ENCODE measurements at places on chromosomes 7 and 10.

- no peak for DNase-seq
Measured at GRCh38 chr10:8069108-8069507, 14.6 kb downstream of the GATA3 start.

DNA sequence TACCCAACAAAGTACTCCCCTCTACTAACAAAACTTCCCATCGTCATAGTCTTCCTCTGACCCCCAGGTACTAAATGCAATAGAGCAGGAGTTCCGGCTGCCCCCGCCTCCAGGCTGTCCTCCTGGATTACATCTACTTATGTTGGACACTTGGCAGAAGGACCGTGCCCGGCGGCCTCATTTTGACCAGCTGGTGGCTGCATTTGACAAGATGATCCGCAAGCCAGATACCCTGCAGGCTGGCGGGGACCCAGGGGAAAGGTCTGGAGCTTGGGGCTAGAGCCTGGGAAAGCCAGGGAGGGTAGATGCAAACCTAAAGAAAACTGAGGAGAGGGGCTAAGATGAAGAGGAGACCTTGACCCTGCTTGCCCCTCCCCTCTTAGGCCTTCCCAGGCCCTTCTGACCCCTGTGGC is 15.3 kb downstream of the EPHB6 start:
- no peak for DNase-seq

DNA sequence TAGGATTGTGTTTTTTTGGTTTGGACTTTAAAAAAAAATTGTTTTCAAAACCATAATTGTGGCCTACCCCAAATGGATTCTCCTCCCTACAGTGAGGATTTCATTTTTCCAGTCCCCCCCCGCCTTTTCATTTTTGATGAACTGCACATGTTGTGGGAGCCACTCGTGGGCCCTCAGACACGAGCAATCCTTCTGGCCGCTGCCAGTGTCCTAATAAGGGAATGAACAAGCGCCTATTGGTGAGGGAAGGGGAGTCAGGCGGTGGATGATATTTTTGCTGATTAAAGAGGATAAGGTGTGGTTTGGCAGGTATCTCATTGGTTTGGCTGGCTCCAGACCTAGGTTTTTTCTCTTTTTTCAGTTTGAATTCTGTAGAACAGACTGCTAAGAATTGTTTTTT is 78.7 kb upstream of the AGBL3 start:
- DNase-seq = no peak

DNA sequence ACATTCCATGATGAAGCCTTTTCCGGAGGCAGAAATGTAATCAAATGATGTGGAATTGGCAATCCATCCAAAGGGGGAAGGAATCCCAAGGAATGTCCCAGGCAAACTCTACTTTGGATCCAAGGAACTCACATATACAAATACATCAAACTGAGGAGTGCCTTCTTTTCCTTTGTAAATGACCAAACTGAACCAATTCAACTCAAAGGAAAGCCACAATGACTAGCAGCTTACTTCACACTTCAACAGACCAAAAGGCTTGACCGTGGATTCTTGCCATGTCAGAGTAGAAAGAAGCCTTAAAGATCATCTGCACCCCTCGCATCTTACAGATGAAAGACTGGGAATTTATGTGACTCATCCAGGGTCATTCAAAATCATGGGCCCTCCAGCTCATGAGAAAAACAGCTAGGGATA is 79.7 kb upstream of the MACROH2A2 start:
- DNase-seq = no peak

DNA sequence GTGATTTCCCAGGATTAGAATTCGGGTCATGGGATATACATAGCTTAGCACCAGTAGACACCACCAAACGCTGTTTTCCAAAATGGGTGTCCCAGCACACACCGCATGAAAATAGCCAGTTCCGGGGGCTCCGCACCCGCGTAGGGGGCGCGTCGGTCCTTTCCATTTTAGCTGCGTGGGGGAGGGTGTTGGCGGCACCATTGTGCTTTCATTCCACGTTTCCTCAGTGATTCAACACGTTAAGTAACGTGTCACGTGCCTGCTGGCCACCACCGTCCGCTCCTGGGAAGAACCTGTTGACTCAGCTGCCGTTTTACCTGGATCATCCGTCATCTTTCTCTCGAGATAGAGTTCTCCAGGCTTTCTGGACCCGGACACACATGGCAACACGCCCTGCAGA is 25.6 kb upstream of the ADGRA1 start:
- DNase-seq = no peak

GRCh38 chr7:128209229-128210035 is 31.6 kb upstream of the LEP start:
- peak; percentile 63 for DNase-seq

GRCh38 chr10:52779541-52780390 is 7.2 kb upstream of the MBL2 start:
- DNase-seq = no peak

- DNase-seq = no peak
Measured at GRCh38 chr7:46739518-46740234, 818.6 kb upstream of the IGFBP3 start.

DNA sequence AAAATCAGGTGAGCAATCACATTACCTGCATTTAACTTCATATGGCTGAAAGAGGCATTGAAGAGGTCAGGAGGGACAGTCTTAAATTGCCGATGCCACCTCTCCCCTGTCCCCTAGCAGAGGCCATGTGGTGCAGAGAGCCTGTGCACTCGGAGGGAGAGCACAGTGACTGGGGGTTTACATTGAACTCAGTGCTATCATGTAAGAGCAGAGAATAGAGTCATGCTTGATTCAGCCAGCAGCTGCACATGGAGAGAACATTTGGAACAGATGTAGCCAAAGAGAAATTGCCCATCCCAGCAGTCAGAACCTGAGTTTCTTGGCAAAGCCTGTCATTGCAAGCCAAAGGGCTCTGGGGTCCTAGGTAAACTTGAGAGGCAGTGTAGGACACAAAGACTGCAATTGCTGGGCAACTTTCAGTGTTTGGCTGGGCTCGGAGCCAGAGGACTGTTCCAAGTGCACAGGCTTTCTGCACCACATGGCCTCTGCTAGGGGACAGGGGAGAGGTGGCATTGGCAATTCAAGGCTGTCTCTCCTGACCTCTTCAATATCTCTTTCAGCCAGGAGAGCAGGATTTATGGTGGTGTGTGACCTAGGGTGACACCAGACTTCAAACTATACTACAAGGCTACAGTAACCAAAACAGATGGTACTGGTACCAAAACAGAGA is 267.1 kb downstream of the REEP3 start:
- no peak for DNase-seq

- DNase-seq = no peak
Measured at GRCh38 chr10:121065330-121065729, 214.2 kb downstream of the WDR11 start.

- peak; percentile 4 for DNase-seq
Measured at GRCh38 chr7:157228864-157229422, 90.2 kb downstream of the UBE3C start.

DNA sequence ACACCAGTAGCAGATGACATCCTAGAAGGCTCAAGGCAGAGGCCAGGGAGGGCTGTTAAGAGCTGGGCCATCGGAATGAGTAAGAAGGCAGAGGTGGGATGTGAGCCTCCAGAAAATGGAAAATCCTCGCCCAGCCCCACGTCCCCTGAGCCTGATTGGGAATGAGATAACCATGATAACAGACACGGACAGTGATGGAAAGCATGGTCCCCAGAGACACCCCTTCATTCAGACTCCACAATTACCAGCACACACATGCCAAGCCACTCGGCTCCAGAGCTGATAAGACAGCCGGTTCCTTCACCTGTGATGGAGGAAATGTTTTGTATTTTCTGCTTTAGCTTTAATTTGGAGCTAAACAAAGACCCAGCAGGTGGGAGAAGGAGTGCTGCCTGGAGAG is 106.0 kb downstream of the GRID1 start:
- no peak for DNase-seq

DNA sequence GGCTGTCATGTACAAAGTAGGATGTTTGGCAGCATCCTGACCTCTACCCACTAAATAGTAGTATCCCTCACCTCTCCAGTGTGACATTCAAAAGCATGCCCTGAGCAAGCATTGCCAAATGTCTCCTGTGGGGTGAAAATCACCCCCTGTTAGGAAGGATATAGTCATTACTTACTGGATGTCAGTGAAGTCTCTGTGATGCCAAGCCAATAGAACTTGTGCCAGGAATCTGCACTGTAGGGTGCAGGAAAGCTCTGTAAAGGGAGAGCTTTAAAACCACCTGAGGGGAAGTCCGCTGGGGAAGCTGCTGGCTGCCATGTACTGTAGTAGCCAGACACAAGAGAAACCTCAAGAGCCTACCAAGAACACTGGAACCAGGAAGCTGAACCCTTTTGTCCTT is 170.7 kb upstream of the DKK1 start:
- DNase-seq = no peak

DNA sequence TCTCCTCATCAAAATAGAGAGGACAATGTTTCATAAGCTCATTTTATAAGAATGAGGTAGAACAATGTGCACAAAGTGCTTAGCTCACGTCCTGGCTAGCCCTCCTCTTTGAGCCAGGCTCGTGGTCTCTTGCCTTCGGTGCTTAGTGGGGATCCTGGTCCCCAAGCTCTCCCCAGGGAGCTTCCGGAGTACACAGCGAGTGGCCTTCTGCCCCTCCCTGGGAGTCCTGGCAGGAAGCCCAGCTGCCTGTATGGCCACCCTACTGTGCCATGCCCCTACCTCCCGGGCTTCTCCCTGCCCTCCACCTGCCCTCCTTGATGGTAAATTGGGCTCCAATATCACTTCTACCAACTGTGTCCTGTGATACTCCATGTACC is 868 bp downstream of the MYO1G start:
- no peak for DNase-seq

- no peak for DNase-seq
Measured at GRCh38 chr10:19652750-19653149, 163.5 kb upstream of the PLXDC2 start.

DNA sequence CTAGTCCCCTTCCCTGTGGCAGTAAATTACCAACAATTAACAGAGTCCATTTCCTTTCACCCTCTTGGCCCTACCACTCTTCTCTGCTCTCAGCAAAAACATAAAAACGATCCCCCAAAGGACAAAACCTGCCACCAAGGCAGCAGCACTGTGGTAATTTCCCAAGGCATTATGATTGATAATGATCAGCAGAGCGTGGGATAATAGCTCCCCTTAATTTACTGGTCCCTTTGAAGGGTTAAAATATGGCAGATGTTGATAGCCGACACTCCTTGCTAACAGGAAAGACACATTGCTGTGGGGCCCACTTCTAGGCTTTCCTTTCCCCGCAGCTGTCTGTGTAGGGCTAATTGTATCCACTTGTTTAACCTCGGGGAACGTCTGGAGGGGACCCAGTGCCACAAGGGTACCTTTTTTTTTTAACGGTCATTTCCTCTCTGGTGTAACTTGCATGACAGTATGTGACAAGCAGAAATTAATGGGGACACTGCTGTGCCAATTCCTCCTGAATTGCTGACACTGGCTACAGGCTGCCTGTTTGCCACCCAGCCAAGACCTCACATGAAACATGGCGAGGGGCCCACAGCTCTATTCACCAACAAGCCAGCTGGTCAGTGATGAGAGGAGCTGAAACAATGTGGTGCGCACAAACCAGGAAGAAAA is 81.3 kb downstream of the CDK6 start:
- no peak for DNase-seq

DNA sequence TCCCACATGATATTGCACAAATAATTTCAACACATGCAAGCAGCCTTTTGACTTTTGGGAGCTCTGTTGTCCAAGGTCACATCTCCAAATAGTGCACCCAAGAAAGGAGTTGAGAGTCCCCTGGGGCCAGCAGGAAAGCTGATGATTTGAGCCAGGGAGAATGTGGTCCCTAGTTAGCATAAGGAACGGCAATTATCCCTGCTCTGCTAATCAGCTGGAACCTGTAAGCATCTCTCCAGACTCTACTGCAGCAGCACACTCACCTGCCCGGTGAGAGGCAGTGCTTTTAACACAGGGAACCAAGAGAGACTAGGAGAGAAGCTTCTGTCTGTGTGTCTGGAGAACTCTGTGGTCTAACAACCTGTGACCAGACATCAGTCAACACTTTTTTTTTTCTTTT is 17.0 kb downstream of the TRPV5 start:
- no peak for DNase-seq
